ENCODE measurements at places on chromosomes 2 and 18. TPM values are rescaled to one million over a fixed set of nuclear protein-coding genes. Genes with fewer than 3 reads are reported as not detected.

ANKRD23 gene
- total RNA-seq, result 1.7 TPM

DNA sequence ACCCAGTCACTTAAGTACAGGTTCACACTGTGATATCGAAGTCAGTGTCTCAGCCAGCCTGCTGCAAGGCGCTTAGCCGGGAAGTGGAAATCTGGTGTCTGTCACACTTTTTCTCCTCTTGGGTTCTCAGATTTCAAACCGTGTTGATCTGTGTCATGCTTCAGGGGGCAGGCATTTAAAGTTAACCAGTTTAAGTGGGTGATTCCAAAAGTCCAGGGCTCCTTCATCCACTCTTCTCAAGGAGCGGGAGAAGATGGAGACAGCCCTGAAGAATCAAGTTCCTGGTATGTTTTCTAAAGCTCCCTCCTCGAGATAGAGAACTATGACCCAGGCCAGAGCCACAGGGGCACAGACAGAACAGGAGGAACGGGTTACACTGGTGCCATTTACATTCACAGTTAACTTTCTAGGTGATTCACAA is 331.7 kb downstream of the GBX2 start:
- no peak for DNase-seq

- DNase-seq, result no peak
Measured at GRCh38 chr18:11884396-11885030, 23.6 kb downstream of the MPPE1 start.

MGAT4A gene
- total RNA-seq, result 0.89 TPM
